ENCODE measurements at places on chromosomes 2 and 18.

GRCh38 chr2:240299710-240300068, 135.8 kb upstream of the GPC1 start:
- no peaks in the 10 kb centered on the region for H3K4me1 ChIP-seq
- H3K27ac ChIP-seq = no peak overlapping the region
- DNase-seq = no peak
- peaks cover 4% of the 10 kb centered on the region for H3K27me3 ChIP-seq
- H3K36me3 ChIP-seq = no peaks in the 10 kb centered on the region
- H3K4me3 ChIP-seq = no peak overlapping the region

DNA sequence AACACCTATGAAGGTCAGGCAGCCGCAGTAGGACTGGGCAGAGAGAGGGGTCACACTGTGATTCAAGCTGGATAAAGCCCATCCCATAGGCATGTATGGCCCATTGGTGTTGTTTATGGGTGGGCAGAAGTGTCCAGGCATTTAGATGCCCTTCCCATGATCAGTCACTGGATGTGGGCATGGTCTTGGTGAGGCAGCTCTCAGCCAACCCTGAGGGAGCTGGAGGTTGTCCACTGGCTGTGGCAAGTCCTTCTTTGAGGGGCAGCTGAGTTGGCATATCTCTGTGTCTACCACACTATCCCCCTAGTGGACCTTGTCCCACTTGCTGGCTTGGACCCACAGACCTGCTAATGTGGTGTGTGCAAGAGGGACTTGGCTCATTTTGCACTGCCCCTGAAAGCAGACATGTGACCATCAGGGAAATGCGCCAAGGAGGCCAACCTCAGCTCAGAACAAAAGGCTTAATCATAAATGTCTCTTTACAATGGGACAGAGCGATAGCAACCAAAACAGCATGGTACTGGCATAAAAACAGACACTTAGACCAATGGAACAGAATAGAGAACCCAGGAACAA, 82.0 kb downstream of the TMEM17 start:
- DNase-seq = no peak
- no peak overlapping the region for H3K4me3 ChIP-seq
- no peaks in the 10 kb centered on the region for H3K4me1 ChIP-seq
- no peaks in the 10 kb centered on the region for H3K36me3 ChIP-seq
- H3K27me3 ChIP-seq = peaks cover 26% of the 10 kb centered on the region
- no peak overlapping the region for H3K27ac ChIP-seq

DNA sequence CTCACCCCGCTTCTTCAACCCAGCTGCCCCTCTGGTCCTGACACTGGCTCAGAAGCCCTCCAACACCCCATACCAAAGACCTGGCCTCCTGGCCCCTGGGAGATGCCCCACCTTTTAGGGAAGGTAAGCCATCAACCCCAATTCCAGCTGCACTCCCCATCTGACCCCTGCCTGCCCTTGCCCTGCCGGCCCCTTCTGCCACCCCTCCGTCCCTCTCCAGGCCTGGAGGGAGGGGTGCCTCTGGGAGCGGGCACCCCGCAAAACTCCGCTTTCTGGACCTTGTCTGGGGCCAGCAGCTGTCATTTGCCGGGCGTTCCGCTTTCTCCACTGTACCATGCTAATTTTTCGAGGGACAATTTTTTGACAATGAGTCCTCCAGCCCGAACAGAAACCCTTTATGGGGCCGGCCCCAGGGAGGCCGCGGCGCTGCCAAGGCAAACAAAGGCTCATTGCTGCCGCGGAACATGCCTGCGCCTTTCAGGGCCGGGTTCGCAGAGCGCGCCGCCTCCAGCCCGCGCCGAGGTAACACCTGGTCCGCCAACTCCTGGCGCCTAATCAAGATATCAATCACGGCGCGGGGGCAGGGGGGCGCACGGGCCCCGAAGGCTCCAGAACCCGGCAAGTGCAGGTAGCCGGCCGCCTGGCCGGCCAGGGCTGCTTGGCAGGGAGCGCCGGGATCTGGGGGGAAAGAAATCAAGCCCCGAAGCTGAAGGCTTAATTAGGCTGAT, 96.0 kb downstream of the INHBB start:
- H3K36me3 ChIP-seq = no peaks in the 10 kb centered on the region
- peaks cover 5% of the 10 kb centered on the region for H3K4me1 ChIP-seq
- no peak overlapping the region for H3K27ac ChIP-seq
- H3K27me3 ChIP-seq = peaks cover 59% of the 10 kb centered on the region

DNA sequence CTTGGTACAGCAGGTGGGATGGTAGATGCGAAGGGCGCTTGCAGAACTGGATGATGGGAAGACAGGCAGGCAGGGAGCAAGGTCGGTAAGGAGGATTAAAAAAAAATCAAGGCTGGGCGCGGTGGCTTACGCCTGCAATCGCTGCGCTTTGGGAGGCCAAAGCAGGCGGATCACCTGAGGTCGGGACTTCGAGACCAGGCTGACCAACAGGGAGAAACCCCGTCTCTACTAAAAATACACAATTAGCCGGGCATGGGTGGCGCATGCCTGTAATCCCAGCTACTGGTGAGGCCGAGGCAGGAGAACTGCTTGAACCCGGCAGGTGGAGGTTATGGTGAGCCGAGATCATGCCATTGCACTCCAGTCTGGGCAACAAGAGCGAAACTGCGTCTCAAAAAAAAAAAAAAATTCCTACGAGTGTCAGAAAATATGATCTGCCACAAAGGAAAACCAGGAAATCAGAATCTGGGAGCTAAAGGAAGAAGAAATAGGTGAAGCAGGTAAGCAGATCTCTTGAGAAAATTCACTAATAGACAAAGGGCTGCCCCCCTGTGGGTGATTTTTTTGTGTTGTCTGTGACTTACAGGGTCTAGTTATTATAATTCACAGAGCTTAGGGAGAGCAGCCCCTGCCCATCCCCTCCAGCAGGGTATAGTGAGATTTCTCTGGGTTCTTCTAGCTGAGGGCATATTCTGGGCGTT, 46.2 kb downstream of the C2orf42 start:
- no peak overlapping the region for H3K4me3 ChIP-seq
- no peaks in the 10 kb centered on the region for H3K27me3 ChIP-seq
- peaks cover 11% of the 10 kb centered on the region for H3K36me3 ChIP-seq
- H3K27ac ChIP-seq = peak overlapping the region; percentile 66

DNA sequence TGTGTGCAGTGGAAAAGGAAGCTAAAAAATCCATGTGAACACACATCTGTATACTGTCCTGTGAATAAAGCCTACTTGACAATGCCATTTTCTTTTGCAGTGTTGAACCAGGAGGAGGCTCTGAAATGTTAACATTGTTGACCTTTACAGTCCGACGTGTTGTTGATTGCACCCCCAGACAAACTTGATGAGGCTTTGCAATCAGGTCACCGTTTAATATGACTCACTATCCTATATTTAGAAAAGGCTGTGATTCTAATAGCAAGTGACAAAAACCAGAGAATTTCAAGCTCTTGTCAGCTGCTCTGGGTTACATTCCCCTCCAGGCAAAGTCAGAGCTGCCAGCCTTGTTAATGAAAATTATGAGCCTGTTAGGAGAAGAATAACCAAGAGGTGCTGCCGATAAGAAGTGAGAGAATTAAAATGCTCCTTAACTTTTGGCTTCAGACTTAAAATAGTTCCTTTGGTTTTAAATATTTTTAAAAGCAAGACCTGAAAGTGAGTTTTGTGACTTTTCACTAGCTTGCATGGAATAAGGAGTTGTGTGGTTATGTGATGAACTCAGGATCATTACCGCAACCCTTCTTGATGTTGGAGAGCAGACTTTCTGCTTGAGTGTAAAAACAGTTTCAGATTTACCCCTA, 162.1 kb downstream of the QPCT start:
- no peaks in the 10 kb centered on the region for H3K36me3 ChIP-seq
- no peak for DNase-seq
- no peaks in the 10 kb centered on the region for H3K4me1 ChIP-seq
- H3K27ac ChIP-seq = no peak overlapping the region

DNA sequence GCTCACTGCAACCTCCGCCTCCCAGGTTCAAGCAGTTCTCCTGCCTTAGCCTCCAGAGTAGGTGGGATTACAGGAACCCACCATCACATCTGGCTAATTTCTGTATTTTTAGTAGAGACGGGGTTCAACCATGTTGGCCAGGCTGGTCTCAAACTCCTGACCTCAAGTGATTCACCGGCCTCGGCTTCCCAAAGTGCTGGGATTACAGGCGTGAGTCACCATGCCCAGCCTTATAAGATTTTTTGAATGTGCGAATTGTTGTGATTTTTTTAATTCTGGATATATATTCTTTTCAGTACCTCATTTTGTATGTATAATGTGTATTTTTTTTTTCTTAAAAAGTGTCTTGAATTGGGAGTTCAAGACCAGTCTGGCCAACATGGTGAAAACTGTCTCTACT, 42.0 kb upstream of the CCDC150 start:
- H3K36me3 ChIP-seq = no peaks in the 10 kb centered on the region
- H3K4me1 ChIP-seq = peaks cover 3% of the 10 kb centered on the region
- peaks cover 54% of the 10 kb centered on the region for H3K27me3 ChIP-seq

DNA sequence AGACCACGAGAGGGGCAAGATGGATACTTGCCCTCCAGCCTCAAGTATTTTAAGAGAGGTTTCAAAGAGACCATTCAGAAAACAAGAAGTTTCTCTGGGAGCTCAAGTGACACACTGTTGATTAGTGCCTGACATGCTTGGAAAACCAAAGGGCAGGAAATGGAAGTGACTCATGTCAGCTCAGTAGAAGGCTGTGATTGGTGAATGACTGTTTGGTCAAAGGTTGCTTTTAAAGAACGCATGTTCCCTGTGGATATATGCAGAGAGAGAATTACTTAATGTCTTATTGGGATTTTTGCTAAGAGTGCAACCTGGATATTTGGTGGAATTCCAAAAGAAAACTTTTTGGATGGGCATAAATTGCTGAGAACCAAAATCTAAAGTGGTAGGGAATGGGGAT, 549.9 kb downstream of the XIRP2 start:
- H3K27ac ChIP-seq = no peak overlapping the region
- H3K27me3 ChIP-seq = no peaks in the 10 kb centered on the region
- no peak overlapping the region for H3K4me3 ChIP-seq
- H3K36me3 ChIP-seq = no peaks in the 10 kb centered on the region

DNA sequence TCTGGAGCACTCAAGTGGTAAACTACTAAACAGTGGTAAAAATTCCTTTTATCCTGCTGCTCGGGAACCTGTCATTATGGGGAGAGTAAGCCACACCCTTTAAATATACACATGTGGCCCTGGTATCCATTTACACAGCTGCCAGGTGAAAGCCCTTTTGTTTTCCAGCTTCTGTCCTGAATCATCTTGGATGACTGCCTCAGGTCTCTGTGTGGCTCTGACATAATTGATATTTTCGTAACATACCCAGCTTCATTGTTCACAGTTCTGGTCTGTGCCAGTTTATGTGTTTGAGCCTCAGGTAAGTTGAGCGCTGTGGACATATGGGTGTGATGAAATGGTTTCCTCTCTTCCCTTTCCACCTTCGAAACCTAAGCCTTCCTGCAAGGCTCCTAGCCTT, 15.7 kb upstream of the TTC39C start:
- H3K27ac ChIP-seq = no peak overlapping the region
- no peak overlapping the region for H3K4me3 ChIP-seq
- peaks cover 13% of the 10 kb centered on the region for H3K27me3 ChIP-seq
- DNase-seq = no peak
- H3K36me3 ChIP-seq = no peaks in the 10 kb centered on the region
- peaks cover 32% of the 10 kb centered on the region for H3K4me1 ChIP-seq

- H3K36me3 ChIP-seq = peaks cover 70% of the 10 kb centered on the region
- peaks cover 91% of the 10 kb centered on the region for H3K4me1 ChIP-seq
- no peaks in the 10 kb centered on the region for H3K27me3 ChIP-seq
- peak overlapping the region; percentile 66 for H3K4me3 ChIP-seq
- peak overlapping the region; percentile 88 for H3K27ac ChIP-seq
These were observed 111.3 kb downstream of the DOCK10 start for GRCh38 chr2:224930990-224931389.

DNA sequence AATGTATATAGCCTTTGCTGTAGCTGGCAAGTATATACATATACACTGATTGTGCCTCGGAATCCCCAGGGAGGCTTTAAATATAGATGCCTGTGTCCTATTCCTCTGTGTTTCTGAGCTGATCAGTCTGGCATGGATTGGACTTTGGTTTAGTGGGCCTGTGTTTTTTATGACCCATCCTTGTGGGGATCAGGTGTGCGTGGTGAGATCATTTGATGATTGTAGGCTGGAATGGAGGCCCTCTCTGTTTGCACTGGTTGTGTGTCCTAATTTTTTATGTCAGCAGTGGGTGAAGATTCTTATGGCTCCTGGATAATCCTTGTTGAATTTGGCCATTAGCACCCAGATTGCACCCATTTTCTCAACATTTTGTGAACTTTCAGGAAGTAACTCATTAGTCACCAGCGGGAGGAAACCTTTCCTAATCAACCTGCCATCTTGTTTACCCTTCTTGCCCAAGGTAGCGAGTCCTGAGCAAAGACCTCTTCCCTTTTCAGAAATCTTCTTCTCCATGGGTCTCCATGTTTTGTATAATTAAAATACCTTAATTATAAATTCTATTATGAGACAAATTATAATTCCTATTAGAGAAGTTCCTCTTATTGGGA, 75.8 kb downstream of the UGGT1 start:
- peaks cover 55% of the 10 kb centered on the region for H3K36me3 ChIP-seq
- H3K27ac ChIP-seq = no peak overlapping the region
- H3K27me3 ChIP-seq = no peaks in the 10 kb centered on the region

- no peak for DNase-seq
- no peak overlapping the region for H3K27ac ChIP-seq
- no peaks in the 10 kb centered on the region for H3K36me3 ChIP-seq
- H3K27me3 ChIP-seq = no peaks in the 10 kb centered on the region
- no peak overlapping the region for H3K4me3 ChIP-seq
These were observed 131.1 kb downstream of the DSEL start for GRCh38 chr18:67385455-67385854.

Measured in T-helper 2 cell treated with Interferon-gamma antibody and Interleukin-4, amounts not matched to agents 5 μg/mL and 100 μg/mL, for 36 hours (primary cell).